ENCODE measurements at places on chromosomes 16 and 17.

- DNase-seq, result no peak
Observed at GRCh38 chr17:28503420-28503819, 2.7 kb upstream of the FOXN1 start.

DNA sequence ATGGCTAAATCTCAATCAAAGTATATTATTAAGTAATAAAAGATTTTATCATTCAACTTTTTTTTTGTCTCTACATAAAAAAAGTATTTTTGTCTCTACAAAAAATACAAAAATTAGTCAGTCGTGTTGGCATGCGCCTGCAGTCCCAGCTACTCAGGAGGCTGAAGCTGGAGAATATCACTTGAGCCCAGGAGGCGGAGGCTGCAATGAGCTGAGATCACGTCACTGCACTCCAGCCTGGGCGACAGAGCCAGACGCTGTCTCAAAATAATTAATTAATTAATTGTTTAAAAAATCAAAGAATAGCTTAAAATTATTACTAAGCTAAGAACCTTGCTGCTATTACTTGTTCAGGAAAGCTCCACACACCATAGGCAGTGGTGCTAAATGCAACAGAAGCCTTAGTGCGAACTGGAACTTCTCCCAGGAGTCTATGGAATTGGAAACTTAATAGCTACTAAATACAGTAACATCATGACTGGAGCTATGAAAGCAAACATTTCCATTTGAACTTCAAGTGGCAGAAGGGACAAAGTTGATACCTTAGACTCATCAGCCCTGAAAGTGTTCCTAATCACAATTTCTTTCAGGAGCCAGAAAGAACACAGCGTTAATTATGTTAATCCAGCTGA is 22.6 kb downstream of the ADCY9 start:
- no peak for DNase-seq

- no peak for DNase-seq
Observed at GRCh38 chr16:72657791-72658190, 390.1 kb downstream of the ZFHX3 start.

- DNase-seq, result no peak
Observed at GRCh38 chr17:69819316-69820087, 255.5 kb upstream of the KCNJ16 start.

GRCh38 chr16:30357715-30358576 is 2.8 kb upstream of the CD2BP2 start:
- DNase-seq, result no peak

DNA sequence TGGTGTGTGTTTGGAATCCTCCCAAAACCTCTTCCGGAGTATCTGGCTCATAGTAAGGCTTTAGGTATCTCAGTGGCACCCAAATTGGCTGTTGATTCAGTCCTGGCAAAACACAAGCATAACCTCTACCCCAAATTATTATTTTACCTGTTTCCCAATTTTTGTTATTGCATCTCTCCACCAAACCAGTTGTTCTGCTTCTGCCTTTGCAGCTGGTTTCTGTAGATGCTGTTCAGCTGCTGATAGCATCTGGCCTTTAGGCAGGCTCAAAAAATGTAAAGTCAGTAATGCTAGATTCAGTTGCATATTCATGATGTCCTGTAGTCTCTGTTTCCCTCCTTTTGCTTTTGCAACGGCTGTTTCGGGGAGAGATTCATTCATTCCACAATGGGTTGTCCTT is 33.8 kb downstream of the ATF7IP2 start:
- no peak for DNase-seq

- no peak for DNase-seq
Observed at GRCh38 chr16:31487071-31487719, 4.3 kb downstream of the SLC5A2 start.

DNA sequence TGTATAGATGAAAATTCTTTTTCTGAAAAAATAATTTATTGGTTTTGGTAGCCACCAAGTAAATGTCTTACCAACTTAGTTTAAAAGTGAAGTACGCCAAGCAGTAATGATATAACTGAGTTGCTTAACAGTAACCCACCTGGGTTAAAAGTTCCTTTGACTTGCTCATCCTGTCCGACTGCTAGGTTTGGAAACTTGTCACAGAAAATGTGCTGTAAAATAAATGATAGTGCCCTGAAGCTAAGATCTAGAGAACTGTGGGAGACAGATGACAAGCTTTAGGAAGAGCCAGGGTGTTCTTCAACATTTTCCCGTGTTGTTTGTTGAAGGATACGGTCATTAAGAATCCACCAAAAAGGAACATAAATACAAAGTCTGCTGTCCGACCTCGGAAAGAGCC is 5.0 kb downstream of the DERL2 start:
- DNase-seq, result no peak

- DNase-seq, result no peak
Observed at GRCh38 chr17:72465191-72466024, 344.6 kb downstream of the SOX9 start.

DNA sequence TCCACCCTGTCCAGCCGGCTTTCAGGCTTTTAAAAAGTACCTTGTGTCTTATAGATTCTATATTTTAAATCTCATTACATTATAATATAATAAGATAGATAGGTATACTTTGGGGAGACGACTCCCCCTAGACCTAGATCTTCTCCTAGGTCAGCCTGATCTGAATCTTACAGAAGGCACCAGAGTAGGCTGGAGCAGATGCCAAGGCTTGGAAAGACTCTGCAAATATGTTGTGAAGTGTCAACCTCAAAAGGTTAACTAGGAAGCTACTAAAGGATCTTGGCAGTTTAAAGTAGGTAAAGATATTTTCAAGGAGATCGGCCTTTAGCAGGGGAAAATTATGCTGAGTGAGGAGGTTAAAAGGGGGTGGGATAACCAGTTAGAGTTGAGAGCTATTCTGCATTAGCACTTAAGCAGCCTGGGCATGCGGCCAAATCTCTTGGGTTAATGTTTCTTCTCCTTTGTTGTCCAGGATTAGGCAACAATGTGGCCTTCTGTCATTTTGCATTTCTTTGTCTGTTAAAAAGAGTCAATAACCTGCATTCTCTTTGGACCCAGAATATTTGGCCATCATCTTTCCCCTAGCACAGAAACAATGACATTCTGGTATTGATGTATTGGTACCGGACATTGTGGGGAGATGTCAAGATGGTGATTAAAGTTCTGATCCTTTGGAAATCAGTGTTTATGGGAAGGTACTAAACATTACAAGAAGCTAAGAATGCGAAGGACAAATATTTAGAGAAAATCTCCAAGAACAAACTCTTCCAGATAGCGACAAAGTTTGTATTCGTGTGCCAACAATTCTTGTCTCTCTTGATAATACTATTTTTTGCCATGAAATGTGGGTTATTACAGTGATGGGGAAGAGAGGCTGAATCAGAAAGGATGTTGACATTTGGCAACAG is 51.2 kb upstream of the DHX40 start:
- DNase-seq, result no peak

DNA sequence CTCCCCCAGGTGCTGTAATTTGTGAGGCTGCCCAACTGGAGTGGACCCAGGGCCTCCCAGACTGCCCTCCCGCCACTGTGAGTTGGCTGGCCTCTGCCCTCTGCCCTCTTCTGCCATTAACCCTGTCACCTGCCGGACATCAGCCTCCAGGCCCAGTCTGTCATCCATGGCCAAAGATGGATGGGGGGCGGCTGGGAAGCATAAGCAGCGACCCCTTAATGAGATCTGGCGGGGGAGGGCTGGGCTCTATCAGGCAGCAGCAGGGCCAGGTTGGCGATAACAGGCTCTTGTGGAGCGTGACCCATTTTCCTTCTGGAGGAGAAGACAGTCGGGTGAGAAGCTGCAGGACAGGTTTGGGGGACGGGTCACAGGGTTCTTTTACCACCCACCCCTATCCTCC is 25.3 kb downstream of the CDK5RAP3 start:
- DNase-seq, result no peak

DNA sequence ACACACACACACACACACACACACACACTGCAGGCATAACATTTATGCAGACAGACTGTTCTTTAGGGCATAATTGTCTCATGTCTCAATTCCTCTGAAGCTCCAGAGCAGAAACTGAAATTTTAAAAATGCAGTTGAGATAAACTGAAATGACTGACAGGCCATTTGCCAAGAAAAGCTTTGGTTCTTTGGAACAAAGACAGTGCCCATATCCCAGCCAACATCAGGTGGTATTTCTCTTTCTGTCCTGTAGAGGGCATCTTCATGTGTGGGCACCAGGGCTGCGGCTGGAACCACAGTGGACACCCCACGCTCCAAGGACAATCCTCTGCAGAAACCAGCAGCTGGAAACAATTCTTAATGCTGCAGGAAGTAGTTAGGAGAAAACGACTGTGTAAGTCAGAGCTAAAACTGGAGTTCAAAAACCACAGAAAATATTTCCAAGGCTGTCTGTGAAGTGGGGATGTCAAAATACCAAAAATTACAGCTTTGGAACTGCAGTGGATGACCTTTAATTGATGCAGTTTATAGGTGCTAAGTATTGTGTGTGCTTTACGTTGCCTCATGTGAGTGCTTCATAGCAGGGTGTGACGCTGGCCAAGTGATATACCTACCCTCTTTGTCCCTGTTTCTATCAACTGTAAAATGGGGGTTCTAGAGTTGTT is 10.6 kb upstream of the MEFV start:
- no peak for DNase-seq

DNA sequence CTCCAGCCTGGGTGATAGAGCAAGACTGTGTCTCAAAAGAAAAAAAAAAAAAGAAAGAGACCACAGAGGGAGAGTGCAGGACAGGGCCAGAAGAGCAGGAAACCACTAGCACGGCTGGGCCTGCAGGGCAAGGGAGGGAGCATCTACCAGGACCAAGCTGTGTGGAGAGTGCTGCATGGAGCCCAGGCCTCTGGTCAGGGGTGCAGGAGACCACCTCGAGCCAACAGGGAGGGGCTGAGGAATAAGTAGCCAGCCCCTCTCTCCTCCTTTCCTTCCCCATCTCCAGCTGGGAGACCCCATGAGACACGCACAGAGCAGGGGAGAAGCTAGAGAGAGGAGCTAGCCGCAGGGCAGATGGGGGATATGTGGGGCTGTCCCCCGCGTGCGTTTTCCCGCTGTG is 67.0 kb upstream of the DNAH17 start:
- DNase-seq, result no peak

- no peak for DNase-seq
Observed at GRCh38 chr17:62652251-62653001, 25.0 kb downstream of the MRC2 start.

DNA sequence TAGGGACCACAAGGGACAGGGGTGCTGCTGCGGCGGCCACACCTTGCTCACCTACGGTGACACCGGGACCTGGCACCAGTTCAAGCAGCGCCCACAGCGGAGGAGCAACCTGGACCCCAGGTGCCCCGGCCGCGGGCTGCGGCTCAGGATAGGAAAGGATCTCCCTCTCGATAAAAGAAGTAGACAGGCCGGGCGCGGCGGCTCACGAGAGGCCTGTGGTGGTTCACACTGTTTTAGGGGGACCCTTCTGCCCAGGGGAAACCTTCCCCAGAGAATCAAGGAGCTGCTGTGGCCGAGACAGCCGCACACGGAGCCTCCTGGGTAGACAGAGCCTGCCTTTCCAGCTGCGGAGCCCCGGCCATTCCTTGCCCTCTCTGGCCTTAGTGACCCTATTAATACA is 17.9 kb upstream of the ATP2A3 start:
- DNase-seq, result no peak

GRCh38 chr16:5516115-5516514 is 418.5 kb upstream of the EEF2KMT start:
- DNase-seq, result no peak

DNA sequence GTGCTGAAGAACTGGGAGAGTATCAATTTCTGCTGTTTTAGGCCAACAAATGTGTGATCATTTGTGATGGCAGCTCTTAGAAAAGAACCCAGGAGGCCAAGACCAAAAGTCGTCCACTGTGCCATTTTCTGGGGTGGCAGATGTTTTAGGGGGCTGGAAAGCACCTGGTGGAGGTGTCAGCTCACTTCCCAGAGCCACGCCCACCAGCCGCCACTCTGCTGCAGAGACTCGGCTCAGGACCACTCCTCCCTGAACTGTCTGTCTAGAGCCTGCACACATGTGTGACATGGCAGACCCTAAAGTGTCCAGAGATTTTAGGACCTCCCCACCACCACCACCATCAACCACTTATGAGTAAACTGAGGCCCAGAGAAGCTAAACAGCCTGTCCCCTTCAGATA is 23.9 kb upstream of the RPL38 start:
- no peak for DNase-seq

DNA sequence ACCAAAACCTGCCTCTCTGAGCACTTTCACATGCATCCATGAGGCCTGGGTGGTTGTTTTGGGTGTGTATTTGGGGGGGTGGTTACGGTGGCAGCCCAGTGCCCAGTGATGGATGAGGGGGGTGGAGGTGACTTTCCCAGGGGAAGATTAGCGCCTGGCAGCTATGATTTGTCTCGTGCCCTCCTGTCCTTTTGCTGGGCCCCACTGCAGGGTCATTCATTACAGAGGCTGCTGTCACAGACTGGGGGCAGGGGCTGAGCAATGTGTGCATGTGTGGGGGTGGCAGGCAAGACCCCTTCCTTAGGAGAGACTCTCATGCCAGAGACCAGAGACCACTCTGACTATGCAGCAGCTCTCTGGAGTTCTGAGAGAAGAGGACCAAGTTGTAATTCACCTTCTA is 93.7 kb downstream of the MRM1 start:
- no peak for DNase-seq

GRCh38 chr17:7184647-7185046 is 5.5 kb upstream of the ASGR1 start:
- no peak for DNase-seq

GRCh38 chr17:42647778-42648177 is 11.3 kb upstream of the TUBG2 start:
- no peak for DNase-seq

DNA sequence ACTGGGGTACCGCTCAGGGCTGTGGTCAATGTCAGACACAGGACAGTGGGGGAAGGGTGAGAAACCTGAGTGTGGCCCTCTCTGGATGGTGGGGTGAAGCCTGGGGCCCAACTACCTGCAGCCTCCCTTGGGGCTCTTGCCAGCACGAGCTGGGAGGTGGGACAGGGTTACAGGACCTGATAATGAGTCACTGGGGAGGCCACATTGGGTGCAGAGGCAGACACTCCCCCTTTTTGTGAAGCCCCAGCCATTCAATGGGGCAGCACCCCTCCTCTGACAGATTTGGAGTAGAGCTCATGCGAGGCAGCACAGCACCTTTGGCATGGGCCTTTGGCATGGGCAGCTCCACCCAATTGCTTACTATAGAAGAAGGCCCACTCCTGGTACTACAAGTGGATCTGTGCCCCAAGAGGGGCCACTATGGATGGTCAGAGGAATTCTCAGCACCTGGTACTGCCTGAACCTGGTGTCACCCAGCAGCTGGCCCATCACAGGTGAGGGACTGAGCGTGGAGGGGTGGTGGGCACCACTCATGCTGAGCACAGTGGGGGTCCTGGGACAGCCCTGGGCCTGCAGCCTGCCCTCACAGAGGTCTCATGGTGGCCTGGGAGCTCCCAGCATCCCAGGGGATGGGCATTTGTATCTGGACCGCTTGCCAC is 45.2 kb upstream of the SMPD3 start:
- no peak for DNase-seq

GRCh38 chr17:42399948-42400843 is 12.0 kb upstream of the STAT3 start:
- DNase-seq, result no peak

GRCh38 chr16:11571549-11571948 is 15.2 kb downstream of the LITAF start:
- DNase-seq, result no peak

- DNase-seq, result no peak
Observed at GRCh38 chr17:68759002-68759342, 157.8 kb upstream of the FAM20A start.

- no peak for DNase-seq
Observed at GRCh38 chr16:12119562-12119961, 143.0 kb downstream of the SNX29 start.

GRCh38 chr16:4612474-4612931 is 2.2 kb downstream of the UBALD1 start:
- DNase-seq, result no peak

GRCh38 chr16:88289561-88289960 is 93.2 kb upstream of the ZNF469 start:
- DNase-seq, result no peak
